Stimulated activated naive CD4-positive, alpha-beta T cell (primary cell): ENCODE measurements at places on chromosomes 1 and 21.

DNA sequence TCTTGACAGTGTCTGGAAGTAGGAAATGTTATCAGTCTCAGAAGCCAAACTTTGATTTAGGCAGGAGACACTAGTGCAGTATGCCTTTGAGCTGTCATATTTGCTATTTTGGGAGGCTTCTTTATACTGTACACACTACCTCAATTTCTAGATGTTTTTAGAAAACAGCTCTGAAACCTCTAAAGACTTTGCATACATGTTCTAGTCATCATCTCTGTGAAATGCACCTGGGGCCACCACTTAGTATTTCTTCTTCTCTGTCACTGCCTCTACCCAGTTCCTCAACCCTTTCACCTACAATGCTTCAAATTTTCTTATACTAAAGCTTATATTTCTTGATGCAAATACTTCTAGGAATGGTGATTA lies 29.1 kb upstream of the PLA2G4A start:
- no peak for DNase-seq

- DNase-seq = no peak
These were observed 2.3 kb upstream of the NFASC start for GRCh38 chr1:204868340-204868700.

- no peak for DNase-seq
These were observed 103.9 kb downstream of the RAVER2 start for GRCh38 chr1:64848803-64849202.

DNA sequence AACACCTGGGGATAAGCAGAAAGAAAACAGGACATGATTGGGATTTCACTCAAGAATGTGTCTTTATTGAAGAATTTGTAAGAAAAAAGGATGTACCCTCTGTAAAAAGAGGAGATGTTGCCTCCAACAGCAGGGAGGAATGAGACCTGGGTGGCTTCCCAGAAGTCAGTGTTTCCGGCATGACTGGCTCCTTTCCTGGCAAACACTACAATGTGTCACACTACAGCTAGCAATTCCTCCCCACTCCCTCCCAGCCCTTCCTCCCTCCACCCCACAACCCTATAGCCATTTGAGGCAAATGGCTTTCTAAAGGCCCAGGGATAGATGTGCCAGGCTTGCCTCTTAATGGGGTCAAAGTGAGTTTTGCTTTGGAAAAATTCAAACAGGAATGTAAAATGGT lies 11.5 kb upstream of the COL8A2 start:
- no peak for DNase-seq

DNA sequence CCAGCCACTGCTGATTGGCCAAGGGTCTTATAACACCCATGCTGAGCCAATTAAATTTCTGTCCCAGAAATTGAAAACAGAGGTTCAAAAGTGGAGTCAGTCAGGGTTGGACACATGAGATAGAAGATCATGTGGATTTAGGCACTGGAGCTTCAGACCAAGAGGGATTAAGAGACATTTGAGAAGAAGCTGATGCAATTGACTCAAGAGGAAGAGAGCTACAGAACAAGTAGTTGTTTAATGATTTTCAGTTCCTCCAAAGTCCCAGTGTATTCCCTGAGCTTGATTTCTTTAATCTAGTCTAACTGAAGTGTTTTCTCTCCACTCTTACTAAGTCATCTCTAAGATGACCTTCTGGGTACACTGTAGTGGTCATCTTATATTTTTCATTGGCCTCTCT lies 227.1 kb downstream of the DUSP10 start:
- no peak for DNase-seq

GRCh38 chr1:59990470-59990869 lies 63.9 kb upstream of the CYP2J2 start:
- DNase-seq = no peak

DNA sequence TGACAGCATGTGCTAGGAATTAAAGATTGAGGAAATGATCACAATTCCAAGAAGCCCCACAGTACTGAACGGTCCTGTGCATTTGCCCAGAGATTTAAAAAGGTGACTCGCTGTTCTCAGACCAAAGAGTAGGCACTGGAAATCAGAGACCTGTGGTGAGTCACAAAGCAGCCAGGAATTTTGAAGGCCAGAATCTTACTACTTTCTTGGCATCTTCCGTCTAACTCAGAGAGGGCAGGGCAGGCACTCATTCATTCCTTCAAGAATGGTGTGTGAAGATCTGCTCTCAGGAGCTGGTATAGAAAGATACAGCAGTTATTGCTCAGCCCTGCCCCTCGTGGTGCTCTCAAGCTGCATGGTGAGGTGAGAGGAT lies 57.9 kb downstream of the BRINP2 start:
- DNase-seq = no peak
